Liver (tissue), 10 donors: ENCODE measurements at places on chromosomes 7 and 10. TPM values are rescaled to one million over a fixed set of nuclear protein-coding genes. Genes with fewer than 3 reads are reported as not detected.

DNA sequence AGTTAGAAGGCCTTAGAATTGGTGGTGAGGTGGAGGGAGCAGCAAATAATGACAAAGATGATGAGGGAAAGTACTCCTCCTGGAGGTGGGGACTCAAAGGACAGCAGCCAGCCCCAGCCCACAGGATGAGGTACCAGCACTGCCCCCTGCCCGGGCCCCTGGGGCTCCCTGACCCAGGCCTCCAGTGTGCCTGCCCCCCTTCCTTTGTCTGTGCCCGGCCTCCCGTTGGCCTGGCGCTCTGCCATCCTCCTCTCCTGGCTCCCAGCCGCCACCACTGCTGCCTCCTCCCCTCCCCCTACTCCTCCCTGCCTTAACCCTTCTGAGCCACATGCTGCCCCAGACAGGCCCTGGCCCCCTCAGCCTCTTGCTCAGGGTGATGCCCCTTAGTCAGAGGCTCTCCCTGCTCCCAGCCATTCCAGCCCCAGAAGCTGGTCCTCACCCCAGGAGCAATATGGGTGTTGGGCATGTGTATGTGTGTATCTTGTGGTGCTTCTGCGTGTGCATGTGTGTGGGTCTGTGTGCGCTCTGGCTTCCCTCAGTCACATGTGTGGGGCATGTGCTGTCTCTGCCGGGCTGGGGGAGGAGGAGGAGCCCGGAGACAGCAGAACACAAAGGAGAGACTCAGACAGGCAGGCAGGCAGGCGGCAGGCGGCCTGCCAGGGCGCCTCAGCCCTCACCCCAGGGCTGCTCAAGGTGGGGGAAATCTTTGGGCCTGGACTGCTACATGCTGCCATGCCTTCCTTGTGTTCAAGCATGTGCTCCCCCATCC is 2.6 kb downstream of the LDB1 start:
- H3K4me1 ChIP-seq, result peaks cover 17% of the 10 kb centered on the region
- no peaks in the 10 kb centered on the region for H3K36me3 ChIP-seq
- peak; percentile 80 for DNase-seq
- H3K27ac ChIP-seq, result peak overlapping the region; percentile 93
- no peaks in the 10 kb centered on the region for H3K27me3 ChIP-seq

- H3K36me3 ChIP-seq, result no peaks in the 10 kb centered on the region
- no peak for DNase-seq
- H3K27ac ChIP-seq, result no peak overlapping the region
- H3K4me3 ChIP-seq, result no peak overlapping the region
- no peaks in the 10 kb centered on the region for H3K27me3 ChIP-seq
Observed at GRCh38 chr7:124088590-124088989, 55.7 kb upstream of the TMEM229A start.

The COL26A1 gene
- total RNA-seq, result 1.8 TPM

GRCh38 chr7:137891016-137891655 is 44.4 kb upstream of the DGKI start:
- H3K27me3 ChIP-seq, result no peaks in the 10 kb centered on the region
- H3K4me1 ChIP-seq, result no peaks in the 10 kb centered on the region
- H3K36me3 ChIP-seq, result peaks cover 2% of the 10 kb centered on the region
- no peak overlapping the region for H3K4me3 ChIP-seq

GRCh38 chr7:152865461-152865860 is 105.9 kb downstream of the ACTR3B start:
- no peaks in the 10 kb centered on the region for H3K4me1 ChIP-seq
- no peaks in the 10 kb centered on the region for H3K27me3 ChIP-seq
- no peak overlapping the region for H3K27ac ChIP-seq
- H3K36me3 ChIP-seq, result no peaks in the 10 kb centered on the region

DNA sequence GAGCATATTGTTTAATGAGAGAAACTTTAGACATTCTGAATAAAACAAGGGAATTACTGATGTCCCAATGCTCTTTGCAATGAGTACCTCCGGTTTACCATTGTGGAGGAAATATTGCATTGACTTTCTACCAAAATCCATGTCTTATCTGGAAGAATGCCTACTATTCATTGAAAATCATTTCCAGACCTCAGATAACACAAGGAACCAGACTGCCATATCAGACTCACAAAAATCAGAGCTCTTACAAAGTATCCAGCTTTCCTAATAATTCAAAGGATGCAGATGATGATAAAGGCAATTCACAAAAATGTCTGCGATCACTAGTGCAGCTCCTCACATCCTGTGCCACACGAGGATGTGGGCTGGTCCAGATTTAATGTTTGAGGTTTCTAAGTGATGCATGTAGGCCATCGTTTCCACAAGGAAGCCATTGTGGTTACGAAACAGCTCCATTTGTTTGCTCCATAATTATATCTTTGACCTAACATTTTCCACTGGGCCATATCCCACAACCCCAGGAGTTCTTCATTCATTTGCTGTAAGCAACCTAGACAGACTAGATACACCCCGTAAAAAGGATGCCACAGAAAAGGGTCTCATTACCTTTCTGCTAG is 831.1 kb upstream of the C7orf33 start:
- no peak overlapping the region for H3K4me3 ChIP-seq
- H3K27ac ChIP-seq, result no peak overlapping the region
- no peaks in the 10 kb centered on the region for H3K27me3 ChIP-seq
- no peak for DNase-seq
- H3K4me1 ChIP-seq, result no peaks in the 10 kb centered on the region

GRCh38 chr10:63260860-63261251 is 127.7 kb downstream of the NRBF2 start:
- H3K4me3 ChIP-seq, result no peak overlapping the region
- DNase-seq, result no peak

DNA sequence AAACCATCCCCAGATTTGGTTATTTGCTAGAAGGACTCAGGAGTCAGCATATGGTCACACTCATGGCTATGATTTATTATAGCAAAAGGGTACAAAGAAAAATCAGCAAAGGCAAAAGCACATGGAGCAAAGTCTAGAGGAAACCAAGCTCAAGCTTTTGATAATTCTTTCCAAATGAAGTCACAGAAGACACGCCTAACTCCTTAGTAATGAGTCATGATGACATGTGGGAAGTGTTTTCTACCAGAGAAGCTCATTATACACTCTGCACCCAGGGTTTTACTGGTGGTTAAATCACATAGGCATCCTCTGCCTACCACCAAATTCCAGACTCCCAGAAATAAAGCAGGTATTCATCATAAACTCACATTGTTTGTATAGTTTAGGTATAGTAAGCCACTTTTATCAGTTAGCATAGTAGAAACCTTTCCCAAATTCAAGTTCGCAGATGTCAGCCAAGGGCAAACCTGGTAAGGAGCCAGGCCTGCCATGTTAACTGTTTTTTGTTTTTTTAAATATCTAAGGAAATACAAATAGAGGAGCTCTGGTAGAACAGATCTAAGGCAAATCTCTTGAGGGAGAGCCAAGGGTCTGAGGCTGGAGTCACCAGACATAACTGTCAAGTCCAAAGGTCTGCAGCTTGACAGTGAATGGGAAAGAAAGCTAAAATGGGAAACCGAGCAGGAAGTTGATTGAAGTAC is 15.4 kb upstream of the HIBADH start:
- H3K4me1 ChIP-seq, result no peaks in the 10 kb centered on the region
- H3K4me3 ChIP-seq, result no peak overlapping the region
- H3K36me3 ChIP-seq, result no peaks in the 10 kb centered on the region
- no peak for DNase-seq
- no peaks in the 10 kb centered on the region for H3K27me3 ChIP-seq
- H3K27ac ChIP-seq, result no peak overlapping the region

GRCh38 chr7:155692317-155692716 is 47.9 kb downstream of the RBM33 start:
- H3K36me3 ChIP-seq, result no peaks in the 10 kb centered on the region
- DNase-seq, result no peak
- no peak overlapping the region for H3K4me3 ChIP-seq
- H3K27ac ChIP-seq, result no peak overlapping the region
- no peaks in the 10 kb centered on the region for H3K27me3 ChIP-seq
- H3K4me1 ChIP-seq, result peaks cover 10% of the 10 kb centered on the region

DNA sequence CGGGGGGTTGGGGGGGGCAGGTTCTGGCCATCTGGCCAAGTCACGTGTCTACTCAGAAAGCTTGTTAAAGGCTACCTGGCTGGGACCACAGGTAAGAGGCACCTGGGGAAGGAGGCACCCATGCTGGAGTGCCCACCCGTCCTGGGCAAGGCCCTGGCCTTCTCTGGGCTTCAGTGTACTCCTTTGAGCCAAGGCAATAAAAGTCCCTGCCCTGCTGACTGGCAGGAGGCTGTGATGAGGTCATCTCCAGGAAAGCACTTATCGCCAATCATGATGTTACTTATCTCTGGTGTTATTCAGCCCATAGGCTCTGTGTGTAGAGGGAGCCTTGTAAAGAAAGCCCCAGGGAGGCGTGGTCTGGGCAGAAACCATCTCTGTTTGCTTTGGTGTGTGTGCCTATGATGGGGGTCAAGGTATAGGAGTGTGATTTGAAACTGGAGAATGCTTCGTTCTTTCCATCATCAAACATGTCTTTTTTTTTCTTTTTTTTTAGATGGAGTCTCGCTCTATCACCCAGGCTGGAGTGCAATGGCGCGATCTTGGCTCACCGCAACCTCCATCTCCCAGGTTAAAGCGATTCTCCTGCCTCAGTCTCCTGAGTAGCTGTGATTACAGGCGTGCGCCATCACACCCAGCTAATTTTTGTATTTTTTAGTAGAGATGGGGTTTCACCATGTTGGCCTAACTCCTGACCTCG is 2.5 kb upstream of the CLDN4 start:
- no peak overlapping the region for H3K27ac ChIP-seq
- H3K27me3 ChIP-seq, result no peaks in the 10 kb centered on the region
- H3K4me1 ChIP-seq, result peaks cover 3% of the 10 kb centered on the region

GRCh38 chr7:71221549-71221948 is 89.6 kb downstream of the GALNT17 start:
- H3K4me1 ChIP-seq, result no peaks in the 10 kb centered on the region
- H3K4me3 ChIP-seq, result no peak overlapping the region
- H3K27me3 ChIP-seq, result no peaks in the 10 kb centered on the region
- H3K36me3 ChIP-seq, result no peaks in the 10 kb centered on the region

DNA sequence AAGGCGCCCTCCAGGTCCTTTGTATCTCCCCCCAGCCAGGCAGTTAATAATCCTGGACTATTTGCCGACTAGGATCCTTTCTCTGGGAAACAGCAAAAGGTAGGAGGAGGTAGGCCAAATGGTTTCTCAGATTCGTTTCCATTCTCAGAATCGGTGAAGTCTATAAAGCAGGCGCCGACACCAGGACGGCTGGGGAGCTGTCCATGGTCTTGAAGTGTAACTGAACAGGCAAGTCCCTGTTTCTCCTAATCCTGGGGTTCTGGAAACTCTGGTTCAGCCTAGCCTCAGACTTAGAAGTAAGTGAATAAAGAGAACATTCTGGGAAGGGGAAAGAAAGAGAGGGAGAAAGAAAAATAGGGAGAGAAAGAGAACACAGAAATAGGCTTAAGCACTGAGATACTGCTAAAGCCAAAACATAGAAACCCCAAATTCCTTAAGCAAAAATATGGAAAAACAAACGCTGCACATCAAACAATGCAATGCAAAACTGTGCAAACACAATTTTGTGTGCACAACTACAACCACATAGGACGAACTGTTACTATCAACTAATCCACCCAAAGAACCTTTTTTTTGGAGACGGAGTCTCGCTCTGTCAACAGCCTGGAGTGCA is 11.1 kb upstream of the INA start:
- H3K4me1 ChIP-seq, result no peaks in the 10 kb centered on the region
- H3K27ac ChIP-seq, result no peak overlapping the region
- H3K27me3 ChIP-seq, result peaks cover 2% of the 10 kb centered on the region
- no peak overlapping the region for H3K4me3 ChIP-seq
- peak; percentile 54 for DNase-seq

GRCh38 chr7:100221231-100221718 is 1.5 kb downstream of the PVRIG start:
- no peak overlapping the region for H3K4me3 ChIP-seq
- H3K4me1 ChIP-seq, result peaks cover 6% of the 10 kb centered on the region
- no peaks in the 10 kb centered on the region for H3K27me3 ChIP-seq
- no peaks in the 10 kb centered on the region for H3K36me3 ChIP-seq
- DNase-seq, result no peak

DNA sequence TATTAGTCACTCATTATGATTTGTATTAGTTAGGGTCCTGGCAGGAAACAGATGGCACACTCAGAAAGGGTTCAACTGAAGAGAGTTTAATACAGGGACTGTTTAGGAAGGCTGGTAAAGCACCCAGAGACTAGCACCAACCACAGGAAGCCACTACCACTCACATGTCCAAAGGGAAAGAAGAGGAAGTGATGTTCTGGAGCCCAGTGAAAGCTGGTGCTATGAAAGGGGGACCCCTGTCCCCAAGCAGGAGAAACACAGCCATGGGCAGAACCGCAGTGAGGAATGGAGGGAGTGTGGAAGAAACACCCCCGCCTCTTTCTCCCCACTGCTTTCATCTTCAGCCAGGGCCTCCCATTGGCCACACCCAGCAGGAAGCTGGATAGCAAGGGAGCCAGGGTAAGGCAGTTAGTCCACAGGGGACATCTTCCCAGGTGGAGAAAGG is 3.2 kb upstream of the VSIR start:
- no peak for DNase-seq
- no peaks in the 10 kb centered on the region for H3K27me3 ChIP-seq
- H3K4me1 ChIP-seq, result no peaks in the 10 kb centered on the region
- H3K36me3 ChIP-seq, result no peaks in the 10 kb centered on the region

- no peak overlapping the region for H3K27ac ChIP-seq
- no peaks in the 10 kb centered on the region for H3K36me3 ChIP-seq
- no peaks in the 10 kb centered on the region for H3K27me3 ChIP-seq
- no peaks in the 10 kb centered on the region for H3K4me1 ChIP-seq
- H3K4me3 ChIP-seq, result no peak overlapping the region
Observed at GRCh38 chr10:114391599-114391998, 12.7 kb downstream of the AFAP1L2 start.

- H3K36me3 ChIP-seq, result peaks cover 83% of the 10 kb centered on the region
- H3K4me1 ChIP-seq, result no peaks in the 10 kb centered on the region
- DNase-seq, result no peak
- H3K4me3 ChIP-seq, result no peak overlapping the region
Observed at GRCh38 chr7:98981701-98982100, 103.4 kb downstream of the TRRAP start.

GRCh38 chr7:33892945-33893344 is 12.4 kb upstream of the BMPER start:
- no peak for DNase-seq
- no peak overlapping the region for H3K27ac ChIP-seq
- H3K4me3 ChIP-seq, result no peak overlapping the region
- H3K36me3 ChIP-seq, result no peaks in the 10 kb centered on the region

DNA sequence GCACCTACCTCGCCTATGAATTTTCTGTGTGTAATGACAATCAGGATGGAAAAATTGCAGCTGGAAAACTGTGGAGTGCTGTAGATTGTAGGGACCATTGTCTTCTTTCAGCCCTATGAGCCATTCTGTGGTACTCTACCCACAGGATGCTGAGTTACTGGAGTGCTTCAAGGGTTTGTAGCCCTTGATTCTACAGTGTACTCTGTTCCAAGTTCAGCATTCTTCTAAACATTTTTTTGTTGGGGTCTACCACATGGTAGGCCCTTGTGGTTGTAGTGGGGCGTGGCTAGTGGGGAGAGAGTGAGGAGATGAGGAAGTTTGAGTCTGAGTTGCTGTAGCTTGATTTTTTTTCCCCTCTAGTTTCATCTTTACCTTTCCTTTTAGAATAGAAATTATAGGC is 33.5 kb downstream of the REEP3 start:
- DNase-seq, result no peak
- H3K27ac ChIP-seq, result no peak overlapping the region
- H3K36me3 ChIP-seq, result no peaks in the 10 kb centered on the region
- H3K4me3 ChIP-seq, result no peak overlapping the region
- no peaks in the 10 kb centered on the region for H3K4me1 ChIP-seq

The SPDYE5 gene
- not detected for total RNA-seq

GRCh38 chr7:51025668-51026067 is 243.0 kb upstream of the GRB10 start:
- no peak overlapping the region for H3K27ac ChIP-seq
- no peaks in the 10 kb centered on the region for H3K4me1 ChIP-seq
- H3K4me3 ChIP-seq, result no peak overlapping the region
- no peaks in the 10 kb centered on the region for H3K27me3 ChIP-seq
